ENCODE measurements at places on chromosomes 3 and 15.

DNA sequence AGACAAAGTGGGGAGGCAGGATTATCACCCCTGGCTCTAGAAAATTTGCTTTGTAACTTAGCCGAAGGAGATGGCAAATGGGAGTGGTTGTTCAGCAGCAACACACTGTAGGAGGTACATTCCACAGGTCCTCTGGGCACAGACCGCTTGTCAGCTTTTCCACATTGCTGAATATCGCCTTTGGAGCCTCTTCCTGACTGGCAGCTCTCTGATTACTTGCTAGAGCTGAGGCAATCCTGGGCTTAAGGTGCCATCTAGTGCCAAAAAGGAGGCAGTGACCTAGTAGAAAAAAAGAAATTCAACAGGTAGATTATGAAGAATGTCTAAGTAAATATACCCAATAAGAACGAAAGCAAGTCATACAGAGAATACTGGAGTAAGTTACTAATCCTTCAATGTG, 13.1 kb upstream of the SCN5A start:
- no peak for DNase-seq

DNA sequence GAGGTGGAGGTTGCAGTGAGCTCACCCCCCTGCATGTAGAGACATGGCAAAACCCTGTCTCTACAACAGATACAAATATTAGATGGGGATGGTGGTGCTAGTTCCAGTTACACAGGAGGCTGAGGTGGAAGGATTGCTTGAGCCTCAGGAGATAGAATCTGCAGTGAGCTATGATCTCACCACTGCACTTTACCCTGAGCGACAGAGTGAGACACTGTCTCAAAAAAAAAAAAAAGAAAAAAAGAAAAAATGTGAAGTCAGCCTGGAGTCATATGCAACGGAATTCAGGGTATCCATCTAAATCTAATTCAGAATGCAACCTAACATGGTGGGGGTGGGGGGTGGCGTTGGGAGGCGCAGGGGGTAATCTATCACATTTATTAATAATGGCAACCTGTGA, 37.1 kb upstream of the NR2F2 start:
- no peak for DNase-seq

DNA sequence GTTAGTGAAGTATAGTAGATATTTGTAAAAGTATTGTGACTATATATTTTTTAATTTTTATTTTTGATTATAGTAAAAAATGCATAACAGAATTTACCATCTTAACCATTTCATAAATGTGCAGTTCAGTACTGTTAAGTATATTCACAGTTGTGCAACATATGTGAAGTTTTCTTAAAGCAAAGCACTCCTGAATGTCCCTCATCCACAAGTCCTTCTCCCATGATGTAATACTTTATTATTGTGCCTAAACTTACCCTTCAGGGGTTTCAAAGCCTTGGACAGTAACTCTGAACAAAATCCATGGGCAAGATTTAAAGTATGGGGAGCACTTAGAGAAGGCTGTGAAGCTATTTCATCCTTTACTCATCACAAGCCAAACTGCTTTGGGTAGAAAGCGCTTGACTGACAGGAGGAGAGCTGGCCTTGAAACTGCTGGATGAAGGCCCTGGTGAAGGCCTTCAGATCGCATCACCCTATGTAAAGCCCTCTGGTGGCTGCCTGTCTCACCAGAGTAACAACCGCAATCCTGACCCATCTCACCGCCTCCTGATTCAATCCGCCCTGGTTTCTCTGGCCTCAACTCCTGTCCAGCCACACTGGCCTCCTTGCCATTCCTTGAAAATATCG, 28.0 kb downstream of the LSM3 start:
- DNase-seq = no peak

DNA sequence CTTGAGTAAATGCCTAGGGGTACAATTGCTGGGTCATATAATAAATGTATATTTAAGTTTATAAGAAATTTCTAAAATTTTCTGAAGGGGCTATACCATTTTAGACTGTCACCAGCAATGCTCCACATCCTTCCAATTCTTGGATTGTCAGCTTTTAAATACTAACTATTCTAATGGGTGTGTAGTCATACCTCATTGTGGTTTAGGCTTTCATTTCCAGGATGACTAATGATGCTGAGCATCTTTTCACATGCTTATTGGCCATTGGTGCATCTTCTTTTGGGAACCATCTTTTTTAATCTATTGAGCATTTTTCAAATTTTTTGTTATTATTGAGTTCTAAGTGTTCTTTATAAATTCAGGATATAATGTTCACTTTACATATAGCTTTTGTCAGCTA, 52.5 kb upstream of the CORO2B start:
- DNase-seq = no peak

DNA sequence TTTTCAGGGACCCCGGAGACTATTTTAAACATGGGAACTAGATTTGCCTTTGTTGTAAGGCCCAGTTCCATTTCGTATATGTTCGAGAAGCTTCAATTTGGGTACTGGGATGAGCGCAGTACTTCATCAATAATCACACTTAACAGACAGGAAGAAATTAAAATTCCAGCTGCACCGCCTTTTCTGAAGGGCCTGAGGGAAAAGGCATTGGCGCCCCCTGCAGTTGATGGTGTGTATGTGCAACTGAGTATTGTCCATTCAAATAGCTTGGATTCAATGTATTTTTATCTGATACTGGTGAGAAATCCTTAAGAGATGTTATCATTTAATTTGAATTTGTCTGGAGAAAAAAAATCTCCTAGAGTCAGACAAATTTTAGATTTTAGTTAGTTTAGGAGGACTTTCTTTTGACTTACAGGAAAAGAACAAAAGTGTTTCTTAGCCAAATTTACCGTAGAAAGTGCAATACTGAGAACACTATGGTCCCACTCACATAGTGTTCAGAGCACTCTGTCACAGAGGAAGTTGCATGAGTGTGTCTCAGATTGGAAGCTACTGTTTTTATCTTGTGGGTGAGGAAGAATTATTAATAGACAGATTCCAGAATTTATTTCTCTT, 5.4 kb upstream of the ALDH1A2 start:
- DNase-seq = peak; percentile 70

DNA sequence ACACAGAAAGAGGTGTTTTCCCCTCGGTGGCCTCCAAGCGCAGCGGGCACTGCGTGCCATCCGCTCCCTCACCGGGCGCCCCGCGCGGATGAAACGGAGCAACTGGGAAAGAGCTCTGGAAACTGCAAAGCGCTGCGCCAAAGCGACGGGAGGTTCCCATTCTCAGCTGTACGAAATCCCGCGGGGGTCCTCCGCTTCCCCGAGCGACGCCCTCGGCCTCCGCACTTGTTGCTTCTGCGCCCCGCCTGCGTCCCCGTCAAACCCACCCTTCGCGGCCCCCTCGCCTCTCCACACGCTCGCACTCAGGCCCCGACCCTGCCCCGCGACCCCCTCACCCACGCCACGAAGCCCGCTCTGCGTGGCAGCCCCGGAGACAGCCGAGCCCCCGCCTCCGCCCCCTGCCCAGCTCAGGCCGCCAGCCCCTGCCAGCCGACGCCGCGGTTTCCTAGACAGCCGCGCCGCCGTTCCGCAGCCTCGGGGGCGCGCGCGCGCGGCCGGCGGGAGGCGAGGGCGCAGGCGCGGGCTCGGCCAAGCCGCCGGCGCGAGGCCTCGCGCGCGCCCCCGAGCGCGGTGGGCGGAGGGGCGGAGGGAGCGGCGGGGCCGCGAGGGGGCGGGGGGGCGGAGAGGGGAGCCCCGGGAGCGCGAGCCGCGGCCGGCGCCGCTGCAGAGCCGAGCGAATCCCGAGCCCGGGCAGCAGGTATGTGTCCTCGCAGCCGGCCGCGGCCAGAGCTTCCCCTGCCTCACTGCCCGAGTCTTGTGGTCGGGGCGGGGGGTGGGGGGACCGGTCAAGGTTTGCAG, at the start of gene TMEM266:
TMEM266 (plus strand) TSS at position 666 of the 798 bp plus-strand sequence. CDS start 74,279 bp downstream, outside the sequence.
- DNase-seq = peak; percentile 39

DNA sequence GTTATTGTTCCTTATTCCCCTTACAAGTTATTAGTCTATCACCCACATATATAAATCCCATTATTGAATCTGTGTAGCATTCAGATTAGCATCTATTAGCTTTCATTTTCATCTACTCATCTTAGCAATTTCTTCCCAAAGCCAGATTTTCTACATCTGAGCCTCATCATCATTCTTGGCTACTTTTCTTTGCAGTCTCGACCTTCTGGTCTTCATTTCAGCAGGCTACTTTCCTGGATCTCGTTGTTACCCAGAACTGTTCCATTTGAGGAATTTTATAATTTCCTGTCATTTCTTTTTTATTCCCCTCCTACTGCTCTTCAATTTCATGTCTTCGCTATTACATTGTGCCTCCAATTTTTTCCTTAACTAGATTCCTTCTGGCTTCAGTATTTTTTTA, 51.8 kb downstream of the SPRED1 start:
- no peak for DNase-seq

DNA sequence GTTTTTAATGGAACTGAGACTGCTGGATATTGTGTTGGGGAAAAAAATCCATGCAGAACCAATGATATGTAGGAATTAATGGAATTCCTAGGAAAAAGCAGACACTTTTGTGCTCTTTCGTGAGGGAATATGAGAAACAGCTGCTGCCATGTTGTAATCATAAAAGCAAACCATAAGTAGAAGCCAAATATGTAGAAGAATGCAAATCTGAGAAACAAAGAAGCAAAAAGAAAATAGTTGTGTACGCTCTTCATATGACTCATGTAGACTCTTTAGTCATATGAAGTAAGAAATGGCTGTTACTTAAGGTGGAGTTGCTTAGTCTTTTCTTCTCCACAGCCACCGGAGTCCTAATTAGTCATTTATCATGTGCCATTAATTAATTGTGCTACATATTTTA, 298.6 kb upstream of the ZNF717 start:
- DNase-seq = no peak

GRCh38 chr3:47432673-47433072, 43.1 kb downstream of the SCAP start:
- no peak for DNase-seq

DNA sequence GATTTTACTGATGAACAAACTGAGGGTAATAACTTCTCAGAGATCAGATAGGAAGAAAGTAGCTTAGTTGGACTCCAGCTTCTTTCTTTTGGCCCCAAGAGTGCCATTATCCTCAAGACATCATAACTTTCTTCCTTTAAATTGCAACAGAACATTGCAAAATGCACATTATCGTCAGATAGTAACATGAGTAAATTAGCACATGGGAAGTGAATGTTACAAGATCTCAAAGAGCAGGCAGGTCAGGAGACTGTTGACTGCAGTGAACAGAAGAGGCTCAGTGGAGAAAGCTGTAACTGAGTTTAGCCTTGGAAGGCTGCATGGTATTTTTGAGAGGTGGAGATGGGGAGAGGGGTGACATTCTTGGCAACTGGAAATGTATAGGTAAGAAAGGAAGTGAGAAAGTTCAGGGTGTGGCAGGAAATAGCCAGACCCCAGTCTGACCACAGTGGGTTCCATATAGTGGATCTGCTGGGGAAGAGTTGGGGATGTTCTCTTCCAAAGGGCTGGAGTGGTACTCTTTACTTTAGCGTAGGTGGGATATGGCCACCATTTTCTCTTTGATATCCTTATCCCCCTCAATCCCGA, 307.7 kb downstream of the RPLP1 start:
- no peak for DNase-seq

DNA sequence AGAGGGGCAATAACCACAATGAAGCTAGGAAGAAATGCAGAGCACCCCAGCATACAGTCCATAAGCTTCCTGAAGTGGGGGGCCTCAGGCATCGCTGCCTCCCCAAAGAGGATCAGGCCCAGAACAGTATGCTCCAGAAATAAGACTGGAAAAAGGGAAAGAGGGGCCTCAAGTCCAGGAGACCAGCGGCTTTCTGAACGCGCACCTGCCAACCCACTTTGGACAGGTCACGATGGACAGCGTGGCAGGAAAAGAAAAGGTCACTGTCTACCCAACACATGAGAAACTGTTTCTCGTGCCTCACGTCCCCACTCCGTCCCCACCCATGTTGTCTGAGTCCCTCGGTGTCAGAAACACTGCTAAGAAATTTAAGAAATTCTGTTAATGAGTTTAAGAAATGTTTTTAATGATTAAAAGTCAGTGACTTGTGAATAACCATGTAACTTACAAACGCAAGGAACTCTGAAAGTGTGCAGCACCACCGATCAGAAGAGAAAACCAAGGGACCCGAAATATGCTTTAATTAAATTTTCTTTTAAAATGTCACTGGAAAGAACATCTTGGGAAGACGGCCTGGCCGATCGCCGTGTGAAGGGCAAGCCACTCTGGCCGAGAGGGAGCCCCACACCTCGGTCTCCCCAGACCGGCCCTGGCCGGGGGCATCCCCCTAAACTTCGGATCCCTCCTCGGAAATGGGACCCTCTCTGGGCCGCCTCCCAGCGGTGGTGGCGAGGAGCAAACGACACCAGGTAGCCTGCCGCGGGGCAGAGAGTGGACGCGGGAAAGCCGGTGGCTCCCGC, 1.7 kb upstream of the PPARG start:
- peak; percentile 29 for DNase-seq

GRCh38 chr15:23039917-23040281, 530 bp upstream of the TUBGCP5 start:
- DNase-seq = no peak

GRCh38 chr3:133230195-133230594, 169.7 kb upstream of the BFSP2 start:
- no peak for DNase-seq

DNA sequence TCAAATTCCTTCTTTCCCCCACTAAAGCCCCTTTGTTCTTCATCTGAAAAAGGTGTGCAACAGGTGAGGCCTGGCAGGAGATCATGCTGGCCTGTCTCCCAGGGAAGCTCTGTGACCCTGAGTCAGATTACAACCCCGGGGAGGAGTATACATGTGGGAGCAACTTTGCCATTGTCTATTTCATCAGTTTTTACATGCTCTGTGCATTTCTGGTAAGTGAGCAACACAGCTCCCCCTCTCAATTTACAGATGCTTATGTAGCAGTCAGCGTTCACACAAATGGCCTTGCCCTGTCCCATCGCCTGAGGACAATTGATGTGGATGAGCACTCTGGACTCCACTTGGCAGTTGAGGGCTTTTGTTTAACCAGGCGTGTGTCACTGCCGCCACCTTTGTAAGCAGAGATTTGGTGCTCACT, 70.4 kb downstream of the CHDH start:
- DNase-seq = no peak

GRCh38 chr15:56919031-56919608, 676 bp downstream of the TCF12 start:
- DNase-seq = peak; percentile 75

DNA sequence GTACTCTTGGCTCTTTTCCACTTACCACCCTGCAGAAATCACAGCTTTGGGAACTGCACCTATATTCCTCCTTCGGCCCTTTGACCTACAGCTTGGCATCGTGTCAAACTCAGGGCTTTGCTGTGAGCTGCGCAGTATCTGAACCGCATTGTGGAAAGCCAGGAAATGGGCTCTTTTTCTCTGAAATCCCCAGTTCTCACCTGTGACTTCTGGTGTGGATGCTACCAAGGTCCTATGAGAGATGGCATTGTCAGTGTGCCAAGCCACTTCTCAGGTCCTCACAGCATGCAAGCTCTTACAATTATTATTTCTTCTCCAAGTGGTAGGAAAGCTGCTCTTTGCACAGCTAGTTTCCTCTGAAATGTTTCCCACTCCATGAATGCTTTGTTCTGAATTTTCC, 450.6 kb upstream of the TBL1XR1 start:
- DNase-seq = no peak

GRCh38 chr3:36890261-36890660, 54.6 kb downstream of the TRANK1 start:
- no peak for DNase-seq

- DNase-seq = no peak
Observed at GRCh38 chr3:10926811-10927521, 65.6 kb upstream of the SLC6A1 start.

- DNase-seq = no peak
Observed at GRCh38 chr15:99478977-99479376, 86.8 kb upstream of the MEF2A start.

All from activated T-cell treated with anti-CD3 and anti-CD28 coated beads, Interleukin-2, amount 50 U/mL, for 48 hours (primary cell).